ENCODE measurements at places on chromosomes 6 and 20. TPM values are rescaled to one million over a fixed set of nuclear protein-coding genes. Genes with fewer than 3 reads are reported as not detected.

DNA sequence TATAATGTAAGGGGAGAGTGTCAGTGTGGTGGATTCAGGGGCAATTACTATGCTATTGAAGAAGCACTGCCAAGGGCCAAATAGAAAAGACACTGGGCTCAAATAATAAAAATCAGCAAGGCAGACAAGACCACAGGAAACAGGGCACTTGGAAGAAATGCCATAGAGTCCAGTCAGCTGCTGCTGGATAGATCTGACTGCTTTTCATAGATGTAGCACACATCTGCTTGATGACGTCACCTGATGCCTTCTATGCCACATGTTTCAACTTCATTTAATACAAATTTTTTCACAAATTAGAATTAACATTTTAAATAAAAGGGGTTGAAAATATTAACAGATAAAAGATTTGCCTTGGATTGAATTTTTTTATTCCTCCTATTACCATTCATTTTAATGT, 23.9 kb upstream of the AHI1 start:
- DNase-seq = no peak

Gene BPIFA1
- not detected for total RNA-seq

GRCh38 chr20:16187956-16188616, 385.2 kb downstream of the KIF16B start:
- DNase-seq = no peak

Gene EPPIN
- not detected for total RNA-seq

Gene TTBK1
- not detected for total RNA-seq
